ENCODE measurements at places on chromosomes 7 and 10. TPM values are rescaled to one million over a fixed set of nuclear protein-coding genes. Genes with fewer than 3 reads are reported as not detected.
A peak's percentile ranks its signal among the peaks of the same experiment; 100 is the strongest.

DNA sequence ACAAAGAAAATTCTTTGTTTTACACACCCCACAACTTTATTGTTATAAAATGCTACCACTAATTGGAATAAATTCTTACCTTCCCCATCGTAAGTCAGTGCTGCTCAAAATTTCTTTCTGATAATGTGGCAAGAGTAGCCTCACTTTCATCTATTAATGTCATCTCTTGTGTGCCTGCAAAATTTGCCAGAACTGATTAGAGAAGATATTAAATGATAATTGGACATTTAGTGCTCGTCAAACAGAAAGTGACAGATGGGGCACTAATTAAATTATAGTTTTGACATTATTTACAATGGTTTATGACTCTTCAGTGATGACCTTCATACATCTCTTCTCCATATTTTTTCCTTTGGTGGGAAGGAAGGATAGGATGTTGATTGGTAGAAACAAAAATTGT, 690.9 kb downstream of the NXPH1 start:
- DNase-seq, result no peak
- no peak overlapping the region for H3K4me3 ChIP-seq
- no peaks in the 10 kb centered on the region for H3K27me3 ChIP-seq
- H3K4me1 ChIP-seq, result no peaks in the 10 kb centered on the region

DNA sequence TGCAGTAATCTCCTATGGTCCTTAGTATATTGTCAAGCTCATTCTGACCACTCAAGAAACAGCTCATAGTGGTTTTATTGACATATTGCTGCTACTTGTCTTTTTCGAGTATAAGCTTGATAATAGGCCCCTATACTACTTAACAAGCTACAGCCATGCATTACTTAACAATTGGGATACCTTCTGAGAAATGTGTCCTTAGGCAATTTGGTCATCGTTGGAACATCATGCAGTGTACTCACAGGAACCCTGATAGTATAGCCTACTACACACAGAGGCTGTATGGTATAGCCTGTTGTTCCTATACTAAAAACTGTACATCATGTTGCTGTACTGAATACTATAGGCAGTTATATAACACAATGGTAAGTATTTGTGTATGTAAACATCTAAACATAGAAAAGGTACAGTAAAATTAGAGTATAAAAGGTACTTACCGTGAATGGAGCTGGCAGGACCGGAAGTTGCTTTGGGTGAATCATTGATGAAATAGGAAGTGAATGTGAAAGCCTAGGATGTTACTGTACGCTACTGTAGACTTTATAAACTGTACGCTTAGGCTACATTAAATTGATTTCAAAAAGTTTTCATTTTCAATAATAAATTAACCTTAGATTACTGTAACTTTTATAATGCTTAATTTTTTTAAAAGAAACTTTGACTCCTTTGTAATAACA, 160.9 kb downstream of the LRRC4 start:
- H3K36me3 ChIP-seq, result peaks cover 3% of the 10 kb centered on the region
- H3K4me1 ChIP-seq, result no peaks in the 10 kb centered on the region
- H3K4me3 ChIP-seq, result no peak overlapping the region
- DNase-seq, result no peak

DNA sequence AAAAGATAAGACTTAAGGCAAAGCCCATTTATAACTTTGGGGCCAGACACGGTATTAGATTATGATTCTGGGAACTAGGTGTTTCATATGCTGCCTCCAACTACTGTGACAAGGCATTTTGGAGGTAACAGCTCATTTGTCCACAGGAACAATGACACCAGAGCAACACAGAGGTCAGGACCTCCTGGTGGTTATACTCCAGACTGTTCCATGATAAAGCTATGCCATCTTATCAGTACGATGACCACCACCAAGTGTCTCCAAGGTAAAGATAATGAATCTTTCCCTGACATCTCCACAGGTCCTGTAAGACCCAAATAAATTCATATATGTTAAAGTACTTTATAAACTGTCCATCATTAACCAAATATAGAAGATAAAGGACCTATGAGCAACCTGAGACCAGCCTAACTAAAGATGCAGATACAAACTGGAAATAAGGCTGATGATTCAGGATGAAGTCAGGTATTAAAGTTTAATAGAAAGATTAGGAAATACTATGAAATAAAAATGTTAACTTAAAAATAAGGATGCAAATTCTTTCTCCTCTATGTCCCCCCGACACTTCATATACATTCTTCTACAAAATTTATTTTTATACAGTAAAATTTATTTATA, 26.2 kb downstream of the CUL2 start:
- DNase-seq, result peak; percentile 91
- peak overlapping the region; percentile 20 for H3K27ac ChIP-seq
- peaks cover 58% of the 10 kb centered on the region for H3K36me3 ChIP-seq
- peaks cover 33% of the 10 kb centered on the region for H3K4me1 ChIP-seq

DNA sequence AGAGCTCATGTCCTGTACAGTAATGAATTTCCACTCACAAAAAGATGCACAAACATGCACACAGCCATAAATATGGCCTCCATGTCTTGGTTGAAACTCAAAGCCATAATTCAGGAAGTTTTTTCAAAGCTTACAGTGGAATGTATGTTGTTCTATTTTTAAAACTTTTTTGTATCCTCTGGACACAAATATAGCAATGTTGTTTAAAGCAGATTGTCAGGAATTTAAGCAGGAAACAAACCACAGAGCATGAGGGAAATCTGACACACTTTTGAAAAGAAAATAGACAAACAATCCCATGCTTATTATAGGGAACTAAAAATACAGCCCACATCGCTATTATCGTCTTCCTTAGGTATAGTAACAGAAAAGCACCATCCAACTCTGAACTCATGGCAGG, 21.5 kb downstream of the LRRN3 start:
- DNase-seq, result no peak
- H3K27me3 ChIP-seq, result no peaks in the 10 kb centered on the region
- H3K36me3 ChIP-seq, result no peaks in the 10 kb centered on the region
- no peak overlapping the region for H3K4me3 ChIP-seq
- H3K27ac ChIP-seq, result no peak overlapping the region

DNA sequence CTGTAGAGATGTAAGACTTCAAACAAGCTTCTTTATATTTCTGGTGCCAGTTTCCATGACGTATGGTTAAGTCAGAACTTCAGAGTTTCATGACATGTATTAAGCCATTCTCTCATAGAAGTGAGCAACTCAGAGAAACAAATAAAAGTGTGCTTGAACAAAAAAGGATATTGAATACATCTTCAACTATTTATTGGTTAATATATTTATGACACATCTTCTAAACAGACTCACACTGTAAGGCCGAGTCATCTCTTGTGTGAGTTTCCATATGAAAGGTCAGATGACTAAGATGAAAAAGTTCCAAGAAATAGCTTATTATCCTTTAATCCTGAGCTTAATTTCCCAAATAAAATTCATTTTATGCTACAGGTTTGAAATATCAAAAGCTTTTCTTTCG, 105.5 kb upstream of the CSTF2T start:
- no peaks in the 10 kb centered on the region for H3K36me3 ChIP-seq
- peaks cover 31% of the 10 kb centered on the region for H3K4me1 ChIP-seq
- peak overlapping the region; percentile 79 for H3K27ac ChIP-seq
- H3K27me3 ChIP-seq, result no peaks in the 10 kb centered on the region
- H3K4me3 ChIP-seq, result no peak overlapping the region

- peaks cover 27% of the 10 kb centered on the region for H3K4me1 ChIP-seq
- no peak for DNase-seq
- no peak overlapping the region for H3K4me3 ChIP-seq
- no peaks in the 10 kb centered on the region for H3K36me3 ChIP-seq
- H3K27me3 ChIP-seq, result no peaks in the 10 kb centered on the region
Measured at GRCh38 chr10:5942001-5942400, 35.3 kb downstream of the IL15RA start.

GRCh38 chr7:123070702-123071286, 75.3 kb upstream of the TAS2R16 start:
- no peaks in the 10 kb centered on the region for H3K4me1 ChIP-seq
- no peak overlapping the region for H3K4me3 ChIP-seq
- peaks cover 14% of the 10 kb centered on the region for H3K27me3 ChIP-seq
- no peaks in the 10 kb centered on the region for H3K36me3 ChIP-seq
- H3K27ac ChIP-seq, result no peak overlapping the region

- no peak overlapping the region for H3K27ac ChIP-seq
- H3K4me3 ChIP-seq, result no peak overlapping the region
- H3K27me3 ChIP-seq, result no peaks in the 10 kb centered on the region
- DNase-seq, result no peak
- H3K4me1 ChIP-seq, result peaks cover 14% of the 10 kb centered on the region
- no peaks in the 10 kb centered on the region for H3K36me3 ChIP-seq
Measured at GRCh38 chr7:112212571-112212970, 6.1 kb downstream of the ZNF277 start.

- H3K27ac ChIP-seq, result peak overlapping the region; percentile 64
- no peaks in the 10 kb centered on the region for H3K27me3 ChIP-seq
- peaks cover 7% of the 10 kb centered on the region for H3K36me3 ChIP-seq
- DNase-seq, result no peak
- H3K4me1 ChIP-seq, result peaks cover 39% of the 10 kb centered on the region
Measured at GRCh38 chr7:44045226-44046014, 918 bp downstream of the DBNL start.

GRCh38 chr7:55209366-55209765, 155.8 kb upstream of the LANCL2 start:
- H3K27me3 ChIP-seq, result no peaks in the 10 kb centered on the region
- H3K27ac ChIP-seq, result no peak overlapping the region
- H3K36me3 ChIP-seq, result peaks cover 42% of the 10 kb centered on the region
- no peak for DNase-seq
- no peak overlapping the region for H3K4me3 ChIP-seq

- no peak overlapping the region for H3K27ac ChIP-seq
- no peaks in the 10 kb centered on the region for H3K36me3 ChIP-seq
- H3K4me3 ChIP-seq, result no peak overlapping the region
- peaks cover 72% of the 10 kb centered on the region for H3K27me3 ChIP-seq
Measured at GRCh38 chr10:78178940-78179339, 145.3 kb downstream of the RPS24 start.

DNA sequence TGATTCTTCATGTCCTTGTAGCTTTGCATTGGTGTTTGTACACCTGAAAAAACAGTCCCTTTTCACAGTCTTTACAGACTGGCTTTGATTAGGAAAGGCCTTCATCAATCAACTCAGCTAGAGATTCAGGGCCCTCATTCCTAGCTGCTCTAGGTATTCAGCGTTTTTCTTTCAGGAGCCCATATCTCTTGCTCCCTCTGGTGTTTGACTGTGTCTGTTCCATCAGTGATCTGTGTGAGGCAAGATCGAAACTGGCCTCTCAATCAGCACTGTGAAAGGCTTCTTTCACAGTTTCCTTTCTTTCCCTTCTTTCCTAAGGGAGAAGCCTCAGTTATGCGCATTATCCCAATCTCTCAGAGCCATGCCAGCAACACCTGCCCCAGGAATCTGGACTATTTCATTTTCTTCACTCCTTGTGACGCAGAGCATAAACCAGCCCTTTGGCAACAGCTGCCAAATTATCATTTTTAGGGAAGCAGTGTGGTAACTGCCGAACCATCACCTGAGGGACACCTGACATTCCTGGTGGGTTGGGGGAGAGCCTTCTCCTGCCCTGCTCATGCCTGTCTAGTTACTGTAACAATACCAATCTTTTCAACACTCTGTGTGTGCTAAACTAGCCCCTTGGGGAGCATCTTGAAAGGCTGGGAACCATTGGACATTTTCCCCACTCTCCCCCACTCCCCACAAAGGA, 75.7 kb upstream of the CCDC71L start:
- H3K4me3 ChIP-seq, result no peak overlapping the region
- DNase-seq, result peak; percentile 72
- no peaks in the 10 kb centered on the region for H3K36me3 ChIP-seq
- no peaks in the 10 kb centered on the region for H3K27me3 ChIP-seq
- H3K27ac ChIP-seq, result no peak overlapping the region

DNA sequence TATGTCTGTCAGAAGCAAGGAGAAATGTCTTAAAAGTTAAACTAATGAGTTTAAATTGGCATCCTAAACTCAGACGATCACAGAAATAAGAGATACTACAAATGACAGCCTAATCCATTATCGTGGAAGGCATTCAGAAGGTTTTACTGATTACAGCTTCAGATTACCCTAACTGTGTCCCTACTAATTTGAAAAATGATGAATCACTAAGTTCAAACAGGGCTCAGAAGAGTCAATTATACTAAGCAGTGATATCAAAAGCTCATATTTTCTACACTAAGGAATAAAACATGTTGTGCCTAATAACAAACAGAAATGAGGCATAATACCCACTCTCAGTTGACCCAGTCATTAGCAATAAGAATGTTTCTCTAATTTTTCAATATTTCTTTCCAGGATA, 152.0 kb upstream of the NRBF2 start:
- H3K36me3 ChIP-seq, result no peaks in the 10 kb centered on the region
- peaks cover 32% of the 10 kb centered on the region for H3K4me1 ChIP-seq
- no peak overlapping the region for H3K4me3 ChIP-seq
- peak overlapping the region; percentile 44 for H3K27ac ChIP-seq
- H3K27me3 ChIP-seq, result no peaks in the 10 kb centered on the region

- no peak overlapping the region for H3K4me3 ChIP-seq
- no peak overlapping the region for H3K27ac ChIP-seq
- no peaks in the 10 kb centered on the region for H3K36me3 ChIP-seq
- H3K27me3 ChIP-seq, result peaks cover 94% of the 10 kb centered on the region
Measured at GRCh38 chr10:67222934-67223333, 297.1 kb downstream of the LRRTM3 start.

DNA sequence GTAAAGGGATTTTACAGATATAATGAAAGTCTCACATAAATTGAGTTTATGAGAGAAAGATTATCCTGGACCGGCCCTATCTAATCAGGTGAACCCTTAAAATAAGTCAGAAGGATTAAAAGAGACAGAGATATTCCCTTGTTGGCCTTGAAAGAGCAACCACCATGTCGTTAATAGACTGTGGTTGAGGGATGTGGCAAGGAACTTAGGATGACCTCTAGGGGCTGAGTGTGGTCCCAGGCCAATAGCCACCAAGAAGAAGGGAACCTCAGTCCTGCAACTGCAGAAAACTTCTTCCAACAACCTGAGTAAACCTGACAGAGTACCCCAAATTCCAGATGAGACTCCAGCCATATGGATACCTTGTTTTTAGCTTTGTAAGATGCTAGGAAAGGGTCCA, 121.5 kb downstream of the POLR1F start:
- no peak for DNase-seq
- no peak overlapping the region for H3K4me3 ChIP-seq
- no peaks in the 10 kb centered on the region for H3K36me3 ChIP-seq
- H3K27me3 ChIP-seq, result no peaks in the 10 kb centered on the region
- no peak overlapping the region for H3K27ac ChIP-seq
- H3K4me1 ChIP-seq, result no peaks in the 10 kb centered on the region

- 0 out of 2 replicates have a peak, but pooled peaks cover 2% of the 10 kb centered on the region for H3K4me1 ChIP-seq
- H3K4me3 ChIP-seq, result no peak overlapping the region
- peak; percentile 11 for DNase-seq
- H3K27ac ChIP-seq, result no peak overlapping the region
Measured at GRCh38 chr7:44309271-44310091, 15.9 kb downstream of the CAMK2B start.

The MSMB gene
- total RNA-seq, result not detected

All from PC-3 (cell line).